ENCODE measurements at places on chromosomes 11 and 22.

DNA sequence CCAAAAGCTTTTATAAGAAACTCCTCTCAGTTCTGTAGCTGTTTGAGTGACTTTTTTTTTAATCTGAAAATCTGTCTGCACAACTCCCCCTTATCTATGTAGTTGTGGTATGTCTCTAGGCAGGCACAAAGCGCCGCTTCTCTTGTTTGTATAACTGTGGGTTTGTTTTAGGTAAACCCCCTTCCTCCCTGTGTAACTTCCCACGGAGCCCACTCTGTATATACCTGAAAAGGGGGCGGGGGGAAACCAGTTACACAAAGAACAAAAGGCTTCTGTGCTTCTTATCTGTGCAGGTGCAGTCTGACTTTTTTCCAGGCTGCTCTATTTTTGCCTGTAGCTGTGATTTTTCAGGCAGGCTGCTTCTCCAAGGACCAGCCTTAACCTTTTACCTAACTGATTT, 13.2 kb downstream of the OR10AG1 start:
- no peak for DNase-seq

DNA sequence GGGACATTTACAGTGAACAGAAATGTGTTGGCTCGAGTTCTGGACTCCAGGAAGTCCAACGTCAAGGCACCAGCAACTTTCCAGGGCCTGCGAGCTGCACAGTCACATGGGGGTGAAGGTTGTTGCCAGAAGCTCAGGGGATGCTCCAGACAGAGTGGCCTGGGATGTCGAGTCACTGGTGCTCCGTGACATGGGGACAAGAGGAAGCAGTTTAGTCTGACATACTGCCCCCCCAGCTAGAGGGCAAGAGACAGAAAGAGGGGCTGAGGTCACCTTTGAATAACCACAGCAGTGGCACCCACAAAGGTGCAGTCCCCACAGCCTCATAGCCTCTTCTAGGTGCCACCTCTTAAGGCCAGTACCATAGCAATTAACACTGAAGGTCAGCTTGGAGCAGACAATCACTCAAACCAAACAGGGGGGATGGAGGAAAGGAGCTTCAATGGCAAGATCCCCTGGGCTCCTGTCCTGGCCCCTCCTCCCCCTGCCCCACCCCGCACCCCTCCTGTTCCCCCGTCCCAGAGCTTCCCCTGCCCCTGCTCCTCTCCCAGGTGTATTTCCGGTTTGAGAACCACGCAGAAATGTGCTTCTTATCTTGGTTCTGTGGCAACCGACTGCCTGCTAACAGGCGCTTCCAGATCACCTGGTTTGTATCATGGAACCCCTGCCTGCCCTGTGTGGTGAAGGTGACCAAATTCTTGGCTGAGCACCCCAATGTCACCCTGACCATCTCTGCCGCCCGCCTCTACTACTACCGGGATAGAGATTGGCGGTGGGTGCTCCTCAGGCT, 3.8 kb downstream of the APOBEC3D start:
- no peak for DNase-seq

- no peak for DNase-seq
Observed at GRCh38 chr11:86736291-86737143, 63.8 kb upstream of the PRSS23 start.

- DNase-seq = no peak
Observed at GRCh38 chr11:6251120-6251733, 8.4 kb upstream of the CCKBR start.
